Activated CD4-positive, alpha-beta T cell treated with anti-CD3 and anti-CD28 coated beads, Interleukin-2, amount 50 U/mL, for 1 hour (primary cell): ENCODE measurements at places on chromosomes 3 and 15.
A peak's percentile ranks its signal among the peaks of the same experiment; 100 is the strongest.

DNA sequence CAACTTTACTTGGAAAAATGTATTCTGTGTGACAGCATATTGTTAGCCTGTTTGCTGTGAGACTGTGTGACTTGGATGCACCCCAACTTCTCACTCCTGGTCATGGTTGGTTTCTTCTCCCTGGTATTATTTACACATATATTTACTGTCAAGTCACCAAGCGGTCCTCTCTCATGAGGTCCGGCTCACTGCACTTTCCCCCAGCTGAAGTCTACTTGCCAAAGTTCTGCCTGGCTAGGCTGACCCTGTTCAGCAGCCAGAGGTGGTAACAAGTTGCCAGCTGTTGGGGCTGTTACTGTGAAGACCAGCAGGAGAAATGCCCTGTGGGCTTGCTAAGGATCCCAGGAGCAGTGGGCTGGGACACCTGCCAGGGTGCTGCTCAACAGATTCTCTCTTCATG is 337.5 kb downstream of the MFSD1 start:
- DNase-seq: no peak

DNA sequence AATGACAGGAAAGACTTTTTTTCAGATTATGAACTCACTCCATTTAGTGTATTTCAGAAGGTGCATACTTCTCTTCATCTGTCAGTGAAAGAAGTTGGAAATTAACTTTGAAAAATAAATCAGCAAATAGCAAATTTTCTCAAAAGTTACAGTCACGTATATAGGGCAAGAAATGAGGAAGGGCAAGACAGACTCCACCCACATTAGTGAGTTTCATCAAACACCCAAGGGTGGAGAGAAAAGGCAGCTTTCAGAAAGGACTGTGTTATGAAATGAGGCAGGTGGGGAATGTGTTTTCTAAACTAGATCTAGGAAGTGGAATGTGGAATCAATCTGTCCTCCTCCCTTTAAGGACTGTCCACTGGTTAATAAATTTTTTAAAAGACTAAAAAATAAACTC is 2.9 kb downstream of the SLC22A13 start:
- DNase-seq: no peak

DNA sequence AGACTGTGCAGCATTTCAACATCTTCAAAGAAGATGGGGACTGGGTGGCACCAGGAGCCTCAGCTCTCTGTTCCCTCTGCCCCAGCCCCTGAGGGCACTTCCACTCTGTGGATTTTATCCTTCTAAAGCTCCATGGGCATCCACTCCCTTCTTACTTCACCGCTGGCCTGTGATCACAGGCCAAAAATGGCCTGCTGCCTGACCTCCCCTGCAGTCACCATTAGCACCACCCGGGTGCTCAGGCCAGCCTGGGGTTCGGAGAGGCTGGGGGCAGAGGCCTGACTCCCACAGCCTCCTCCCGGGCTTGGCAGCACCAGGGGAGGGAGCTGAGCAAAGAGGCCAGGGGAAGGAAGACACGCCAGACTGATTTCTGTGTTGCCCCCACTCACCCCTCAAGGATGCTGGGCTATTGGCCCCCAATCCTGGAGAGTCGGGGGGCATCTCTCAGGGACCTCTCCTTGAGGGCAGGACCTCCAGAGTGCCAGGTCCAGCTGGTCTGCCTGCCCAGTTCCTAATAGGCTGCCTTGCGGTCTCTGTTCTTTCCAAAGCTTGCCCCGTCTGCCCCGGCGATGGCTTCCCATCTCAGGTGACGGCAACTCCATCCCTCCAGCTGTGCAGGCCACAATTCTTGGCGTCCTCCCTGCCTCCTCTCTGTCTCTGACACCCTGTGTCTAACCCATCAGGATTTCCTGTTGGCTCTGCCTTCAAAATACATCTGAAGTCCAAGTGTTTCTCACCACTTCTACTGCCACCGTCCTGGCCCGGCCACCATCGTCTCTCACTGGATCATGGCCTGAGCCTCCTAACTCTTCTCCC is 67.1 kb downstream of the EXOG start:
- DNase-seq: no peak

- no peak for DNase-seq
These were observed 49.6 kb downstream of the CD47 start for GRCh38 chr3:108041253-108041652.

DNA sequence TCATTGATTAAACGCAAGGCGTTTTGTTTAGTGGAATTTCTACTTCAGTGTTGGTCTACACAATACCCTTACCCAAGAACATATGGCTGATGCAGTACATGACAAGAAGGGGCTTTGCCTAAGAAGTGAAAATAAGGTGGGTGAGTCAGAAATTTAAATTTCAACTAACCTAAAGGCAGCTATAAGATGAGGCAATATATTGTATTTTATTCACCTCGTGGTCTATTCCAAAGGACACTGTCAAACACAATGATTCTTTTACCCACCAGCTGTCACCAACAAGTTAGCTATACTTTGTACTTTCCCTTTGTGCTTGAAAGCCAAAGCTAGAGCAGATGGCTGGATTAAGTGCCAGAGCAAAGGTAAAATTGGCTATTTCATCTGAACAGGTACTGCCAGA is 10.9 kb upstream of the SETMAR start:
- no peak for DNase-seq

GRCh38 chr15:94263341-94264273 is 32.2 kb downstream of the MCTP2 start:
- no peak for DNase-seq

DNA sequence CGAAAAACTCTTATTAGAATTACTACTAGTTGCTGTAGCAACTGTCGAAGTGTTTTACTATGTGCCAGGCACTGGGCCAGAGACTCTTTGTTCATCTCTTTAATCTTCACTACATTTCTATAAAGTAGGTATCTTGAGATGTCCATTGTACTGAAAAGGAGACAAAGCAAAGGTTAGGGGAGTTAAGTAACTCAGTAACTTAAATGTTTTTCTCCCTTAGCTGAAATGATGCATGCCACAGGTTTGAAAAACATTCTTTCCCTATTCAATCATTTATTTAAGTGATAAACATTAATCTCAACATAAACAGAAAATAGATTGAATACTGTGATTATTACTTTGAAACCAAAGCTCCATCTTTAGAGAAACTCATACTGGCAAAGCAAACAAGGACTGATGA is 776.2 kb downstream of the FHIT start:
- no peak for DNase-seq

DNA sequence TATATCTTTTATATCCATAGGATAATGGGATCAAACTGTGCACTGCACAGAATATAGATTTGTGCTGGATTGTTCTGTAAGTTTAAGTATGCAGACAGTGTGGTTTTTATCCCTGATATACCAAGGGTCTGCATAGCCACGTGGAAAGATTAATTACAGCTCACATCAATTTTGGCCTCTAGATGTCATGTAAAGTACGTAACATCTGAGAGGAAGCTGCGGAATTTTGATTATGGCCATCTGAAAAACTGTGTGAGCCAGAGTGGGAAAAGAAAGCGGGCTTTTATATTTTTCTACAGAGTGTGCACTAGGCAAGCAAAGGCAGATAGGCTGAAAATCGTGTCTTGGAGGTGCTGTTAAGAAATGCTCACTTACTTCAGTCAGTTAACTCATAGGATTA is 562.7 kb downstream of the GBE1 start:
- no peak for DNase-seq

DNA sequence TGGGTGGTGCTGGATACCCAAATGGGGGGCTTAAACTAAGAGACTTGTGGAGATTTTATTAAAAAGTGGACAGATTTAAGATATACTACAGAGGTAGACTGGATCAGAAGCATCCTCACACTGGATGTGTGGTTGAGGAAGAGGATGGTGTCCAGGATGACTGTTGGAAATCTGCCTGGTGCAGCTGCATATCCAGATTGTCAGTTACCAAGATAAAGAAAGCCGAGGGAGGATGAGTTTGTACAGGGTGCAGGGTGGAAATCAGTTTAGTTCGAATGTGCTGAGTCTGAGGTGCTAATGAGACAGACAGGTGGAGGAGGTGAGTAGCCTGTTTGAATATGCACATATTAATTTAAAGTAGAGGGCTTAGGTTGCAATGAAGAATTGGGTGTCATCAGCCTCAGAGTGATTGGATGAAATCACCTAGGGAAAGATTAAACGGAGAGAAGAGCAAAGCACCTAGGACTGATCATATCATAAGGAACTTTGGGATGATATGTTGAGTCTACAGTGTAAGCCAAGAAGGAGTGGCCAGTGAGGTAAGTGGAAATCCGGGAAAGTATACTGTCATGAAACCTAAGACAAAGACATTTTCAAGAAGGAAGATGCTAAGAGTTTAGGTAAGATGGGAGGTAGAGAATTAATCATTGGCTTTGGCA is 74.1 kb upstream of the GOLGA8B start:
- no peak for DNase-seq

- DNase-seq: no peak
These were observed 62.7 kb downstream of the USP13 start for GRCh38 chr3:179715582-179715981.

DNA sequence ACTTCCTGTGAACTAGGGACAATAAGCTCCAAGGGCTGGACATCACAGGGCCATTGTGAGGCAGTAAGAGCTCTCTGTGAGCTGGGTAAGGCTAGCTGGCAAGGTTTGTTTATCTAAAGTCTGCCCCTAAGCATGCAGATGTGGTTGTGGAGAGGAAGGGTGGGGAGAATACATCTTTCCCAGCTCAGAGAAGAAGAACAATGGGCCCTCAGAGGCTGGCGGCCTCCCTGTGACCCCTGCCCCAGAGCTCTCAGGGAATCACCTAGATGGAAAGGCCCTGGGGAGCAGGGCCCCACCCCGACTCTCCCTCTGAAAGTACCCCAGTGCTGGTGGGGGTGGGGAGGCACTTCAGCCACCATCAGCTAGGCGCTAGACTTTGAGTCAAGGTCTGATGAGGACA is 4.3 kb upstream of the AP3B2 start:
- DNase-seq: no peak

GRCh38 chr3:177147790-177148189 is 49.5 kb downstream of the TBL1XR1 start:
- no peak for DNase-seq

- no peak for DNase-seq
These were observed 47.9 kb downstream of the PIK3CB start for GRCh38 chr3:138786788-138787271.

- no peak for DNase-seq
These were observed 566 bp upstream of the MKRN3 start for GRCh38 chr15:23564821-23565394.

GRCh38 chr3:186772701-186773417 is 10.5 kb upstream of the EIF4A2 start:
- DNase-seq: peak; percentile 45

DNA sequence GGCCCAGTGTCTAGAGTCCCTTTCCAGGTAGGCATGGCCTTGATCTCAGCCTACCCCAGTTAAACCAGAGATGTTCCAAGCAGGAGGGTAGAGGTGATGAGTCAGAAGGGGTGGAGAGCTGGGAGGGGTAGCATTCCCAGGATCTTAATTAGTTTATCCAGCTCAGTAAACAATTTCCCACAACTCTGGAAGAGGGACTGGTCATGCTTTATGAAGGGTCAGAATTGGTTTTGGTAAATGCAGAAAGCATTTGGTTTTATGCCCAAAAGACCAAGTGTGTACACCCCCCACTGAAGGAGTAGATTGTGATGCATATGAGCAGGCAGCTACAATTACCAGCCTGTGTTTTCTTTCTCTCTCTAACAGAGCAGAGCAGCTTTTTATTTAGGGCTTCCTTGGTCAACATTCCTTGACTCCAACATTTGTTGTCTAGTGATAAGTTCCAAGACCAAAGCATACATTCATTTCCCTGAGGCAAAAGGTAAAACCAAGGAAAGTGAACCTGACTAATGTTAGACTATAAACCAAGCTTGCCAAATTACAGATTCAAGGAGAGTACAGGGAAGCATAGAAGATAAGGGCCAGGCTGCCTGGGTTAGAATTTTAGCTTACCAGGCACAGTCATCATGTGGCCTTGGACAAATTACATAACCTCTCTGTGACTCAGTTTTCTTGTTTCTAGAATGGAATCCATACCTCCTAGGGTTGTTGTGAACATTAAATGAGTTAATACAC is 17.6 kb downstream of the EXOSC7 start:
- no peak for DNase-seq

DNA sequence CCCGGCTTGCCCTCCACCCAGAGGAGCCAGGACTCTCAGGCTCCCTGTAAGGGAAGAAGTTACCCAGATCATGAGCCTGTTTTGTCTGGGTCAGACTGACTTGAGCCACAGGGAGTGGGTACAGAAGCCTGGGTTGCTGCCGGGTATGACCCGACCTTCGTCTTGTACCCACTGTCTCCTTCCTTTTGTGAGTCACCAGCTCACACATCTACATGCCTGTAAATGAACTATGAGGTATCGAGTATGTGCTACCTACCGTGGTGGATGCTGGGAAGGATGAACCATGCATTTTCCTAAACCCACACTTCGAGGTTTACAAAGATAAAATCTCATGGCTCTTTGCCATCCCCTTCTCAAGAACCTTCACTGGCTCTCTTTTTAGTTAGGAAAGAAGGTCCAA is 56.9 kb downstream of the CACNA1D start:
- no peak for DNase-seq

DNA sequence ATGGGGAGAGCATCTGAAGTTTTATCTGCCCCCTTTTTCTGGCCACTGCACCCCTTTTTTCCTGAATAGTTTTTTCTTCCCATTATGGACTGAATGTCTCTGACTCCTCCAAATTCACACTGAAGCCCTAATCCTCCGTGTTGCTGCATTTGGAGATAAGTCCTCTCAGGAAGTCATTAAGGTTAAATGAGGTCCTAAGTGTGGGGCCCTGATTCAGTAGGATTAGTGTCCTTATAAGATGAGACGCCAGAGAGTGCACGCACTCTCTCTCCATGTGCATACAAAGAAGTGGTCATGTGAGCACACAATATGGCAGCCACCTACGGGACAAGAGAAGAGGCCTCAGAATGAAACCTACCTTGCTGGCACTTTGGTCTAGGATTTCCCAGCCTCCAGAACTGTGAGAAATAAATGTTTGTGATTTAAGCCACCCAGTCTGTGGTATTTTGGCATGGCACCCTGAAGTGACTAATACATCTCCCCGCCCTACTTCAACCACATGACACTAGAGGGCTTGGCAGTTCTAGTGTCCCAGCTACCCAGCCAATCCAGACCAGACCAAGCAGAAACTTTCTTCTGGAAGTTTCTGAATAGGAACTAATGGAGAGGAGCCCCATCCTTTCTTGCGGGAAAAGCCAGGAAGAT is 191.3 kb downstream of the PDE8A start:
- no peak for DNase-seq

GRCh38 chr3:150117076-150117475 is 146.4 kb upstream of the PFN2 start:
- DNase-seq: no peak

DNA sequence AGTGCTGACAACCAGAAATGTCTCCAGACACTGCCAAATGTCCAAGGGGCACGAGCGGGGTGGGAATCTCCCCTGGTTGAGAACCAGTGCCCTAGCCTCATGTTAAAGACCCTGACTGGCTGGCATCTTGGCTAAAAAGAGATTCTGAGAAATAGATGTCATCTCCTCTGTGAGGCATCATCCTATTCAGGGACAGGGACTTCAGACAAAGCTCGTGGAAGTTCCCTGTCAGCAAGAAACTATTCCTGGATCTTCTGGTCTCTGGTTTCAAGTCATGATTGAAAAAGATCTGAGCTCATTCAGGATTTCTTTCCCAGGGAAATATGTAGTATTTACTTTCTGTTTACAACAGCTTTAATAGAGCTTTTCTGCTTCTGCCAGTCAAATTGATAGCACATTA is 10.8 kb downstream of the WDR5B start:
- DNase-seq: no peak

GRCh38 chr15:101615986-101616848 is 36.0 kb downstream of the TM2D3 start:
- DNase-seq: no peak
